ENCODE measurements at places on chromosomes 4 and X.

DNA sequence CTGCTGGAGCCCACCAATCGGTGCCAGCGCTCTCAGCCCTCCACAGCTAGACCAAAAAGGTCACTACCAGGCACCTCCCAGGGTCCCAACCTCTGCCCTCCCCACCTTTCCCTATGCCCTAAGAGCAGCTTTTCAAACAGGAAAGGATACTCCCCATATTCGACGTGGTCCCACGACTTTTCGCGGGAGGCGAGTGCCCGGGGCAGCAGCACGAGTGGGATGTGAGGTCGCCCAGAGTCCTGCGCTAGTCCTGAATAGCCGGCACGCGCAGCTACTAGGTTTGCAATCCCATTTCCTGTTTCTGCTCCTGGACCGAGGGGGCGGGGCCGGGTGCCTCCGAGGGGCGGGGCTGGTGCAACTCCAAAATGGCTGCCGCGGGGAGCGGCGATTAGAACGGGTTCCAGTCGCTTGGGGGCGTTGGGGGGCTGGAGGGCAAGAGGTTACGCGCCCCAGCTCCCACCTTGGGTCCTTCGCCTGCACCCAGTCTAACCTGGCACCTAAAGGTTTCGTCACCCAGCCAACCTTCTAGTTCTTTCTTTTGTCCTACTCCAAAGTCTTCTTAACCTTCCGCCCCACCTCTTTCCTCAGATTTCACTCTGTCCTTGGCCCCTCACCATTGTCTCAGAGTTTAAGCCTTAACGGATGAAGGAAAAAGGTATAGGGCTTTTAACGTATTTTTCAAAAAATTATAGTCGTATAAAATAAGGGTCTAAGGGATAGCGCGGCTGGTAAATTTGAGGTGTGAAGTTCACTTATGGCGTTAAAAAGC lies 85.0 kb upstream of the TENT5D start:
- no peaks in the 10 kb centered on the region for H3K36me3 ChIP-seq
- H3K27me3 ChIP-seq, result no peaks in the 10 kb centered on the region
- peak; percentile 78 for DNase-seq
- peak overlapping the region; percentile 59 for H3K27ac ChIP-seq
- peaks cover 4% of the 10 kb centered on the region for H3K4me1 ChIP-seq

DNA sequence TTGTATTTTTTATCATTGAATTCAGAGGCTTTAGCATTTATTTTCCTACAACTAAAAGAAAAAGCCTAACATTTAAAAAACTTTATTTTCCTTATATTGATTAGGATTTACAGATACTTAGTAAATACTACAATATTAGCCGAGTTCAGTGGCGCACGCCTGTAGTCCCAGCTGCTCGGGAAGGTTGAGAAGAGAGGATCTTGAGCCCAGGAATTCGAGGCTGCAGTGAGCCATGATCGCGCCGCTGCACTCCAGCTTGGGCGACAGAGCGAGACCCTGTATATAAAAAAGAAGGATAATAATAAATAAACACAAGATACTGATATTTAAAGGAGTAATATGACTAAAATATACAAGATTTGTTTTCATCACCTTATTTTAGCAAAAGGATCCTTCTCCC lies 681 bp upstream of the UPF3B start:
- no peak overlapping the region for H3K27ac ChIP-seq
- no peaks in the 10 kb centered on the region for H3K4me1 ChIP-seq
- DNase-seq, result no peak
- no peaks in the 10 kb centered on the region for H3K27me3 ChIP-seq

GRCh38 chr4:111334361-111334760 lies 711.5 kb upstream of the PITX2 start:
- no peaks in the 10 kb centered on the region for H3K27me3 ChIP-seq
- H3K4me1 ChIP-seq, result no peaks in the 10 kb centered on the region
- H3K4me3 ChIP-seq, result no peak overlapping the region
- DNase-seq, result no peak
- no peaks in the 10 kb centered on the region for H3K36me3 ChIP-seq

GRCh38 chr4:40405193-40405592 lies 70.1 kb downstream of the CHRNA9 start:
- H3K27ac ChIP-seq, result peak overlapping the region; percentile 95
- H3K4me1 ChIP-seq, result peaks cover 46% of the 10 kb centered on the region
- no peak for DNase-seq
- no peaks in the 10 kb centered on the region for H3K27me3 ChIP-seq
- H3K4me3 ChIP-seq, result no peak overlapping the region

- no peaks in the 10 kb centered on the region for H3K27me3 ChIP-seq
- no peak for DNase-seq
- no peaks in the 10 kb centered on the region for H3K4me1 ChIP-seq
Observed at GRCh38 chrX:46204721-46205422, 340.3 kb downstream of the ZNF674 start.

GRCh38 chr4:98485816-98486345 lies 172.5 kb downstream of the TSPAN5 start:
- no peak for DNase-seq
- no peaks in the 10 kb centered on the region for H3K36me3 ChIP-seq
- H3K27ac ChIP-seq, result no peak overlapping the region
- H3K4me3 ChIP-seq, result no peak overlapping the region
- H3K27me3 ChIP-seq, result no peaks in the 10 kb centered on the region

DNA sequence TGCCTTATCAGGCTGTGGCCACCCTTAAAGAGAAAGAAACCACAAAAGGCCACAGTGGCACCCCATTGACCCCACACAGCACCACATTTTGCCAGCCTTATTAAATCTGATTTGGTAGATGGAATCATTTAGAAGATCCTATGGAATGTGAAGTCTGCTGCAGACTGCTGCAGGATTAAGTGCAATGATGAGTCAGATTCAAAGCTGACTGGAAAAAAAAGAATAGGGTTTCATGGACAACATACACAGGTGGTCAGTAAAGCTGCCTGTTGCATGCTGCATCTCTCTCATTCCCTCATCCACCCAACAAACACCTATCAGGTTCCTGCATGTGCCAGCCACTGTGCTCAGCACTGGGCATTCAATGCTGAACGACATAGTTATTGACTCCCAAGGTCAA lies 56.6 kb downstream of the CHST7 start:
- H3K27me3 ChIP-seq, result no peaks in the 10 kb centered on the region
- DNase-seq, result no peak
- H3K36me3 ChIP-seq, result no peaks in the 10 kb centered on the region
- H3K4me3 ChIP-seq, result no peak overlapping the region
- no peaks in the 10 kb centered on the region for H3K4me1 ChIP-seq
- H3K27ac ChIP-seq, result no peak overlapping the region

- no peak overlapping the region for H3K4me3 ChIP-seq
- H3K27ac ChIP-seq, result no peak overlapping the region
- DNase-seq, result no peak
- no peaks in the 10 kb centered on the region for H3K36me3 ChIP-seq
Observed at GRCh38 chr4:98862371-98862770, 66.6 kb downstream of the EIF4E start.

All from body of pancreas (tissue), 4 donors.